Activated CD4-positive, alpha-beta T cell treated with anti-CD3 and anti-CD28 coated beads, Interleukin-2, Interleukin-4, amounts not matched to agents 100 ng/mL and 50 ng/mL, durations not matched to agents 16 hours and 8 hours (primary cell): ENCODE measurements at places on chromosomes 7 and 10.

DNA sequence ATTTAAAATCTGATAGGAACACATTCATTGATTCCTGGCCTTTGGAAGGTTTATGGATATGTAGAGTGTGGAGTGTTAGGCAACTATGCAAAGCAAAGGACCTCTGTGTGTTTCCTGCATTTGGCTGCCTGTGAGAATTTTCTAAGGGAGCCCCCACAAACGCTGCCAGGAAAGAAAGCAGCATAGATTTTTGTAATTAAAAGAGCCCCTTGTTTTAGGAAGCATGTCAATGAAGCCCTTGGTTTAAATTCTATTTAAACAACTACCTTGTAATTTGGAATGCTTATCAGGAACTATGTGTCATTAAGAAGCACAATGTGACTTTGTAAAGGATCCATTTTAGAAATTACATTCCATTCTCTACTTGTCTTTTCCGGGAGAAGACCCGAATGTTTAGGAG lies 742.5 kb downstream of the NXPH1 start:
- DNase-seq, result no peak

DNA sequence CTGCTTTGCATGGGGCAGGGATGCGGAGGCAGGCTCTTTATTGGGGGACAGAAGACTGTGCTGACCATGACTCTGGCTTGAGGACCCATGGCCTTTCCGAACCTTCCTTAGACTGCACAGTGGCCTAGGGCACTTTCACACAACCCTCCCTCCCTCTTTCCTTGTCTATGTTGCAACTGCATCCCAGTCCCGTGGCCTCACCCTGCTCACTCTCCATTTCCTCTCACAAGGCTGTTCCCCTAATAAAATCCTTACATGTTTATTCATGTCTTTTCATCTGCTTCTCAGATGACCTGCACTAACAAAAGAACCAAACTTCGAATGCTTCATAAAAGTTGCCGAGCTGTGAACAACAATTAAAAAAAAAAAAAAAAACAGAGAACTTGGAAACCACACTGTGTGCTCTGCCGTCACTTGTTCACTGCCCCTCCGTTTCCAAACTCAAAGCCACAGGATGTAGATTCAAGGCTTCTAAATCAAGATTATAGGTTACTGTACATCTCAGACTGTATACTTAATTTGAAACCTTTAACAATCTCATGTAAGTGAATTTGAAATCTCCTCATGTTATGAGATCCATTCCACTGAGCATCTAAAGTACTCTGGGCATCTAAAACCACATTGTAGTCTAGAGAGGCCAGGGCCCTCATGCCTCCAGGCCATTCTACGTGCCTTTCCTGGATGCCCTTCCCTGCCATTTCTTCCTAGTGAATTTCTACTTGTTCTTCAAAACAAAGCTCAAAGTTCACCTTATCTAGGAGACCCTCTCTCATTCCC lies 265.9 kb downstream of the SNX13 start:
- no peak for DNase-seq

DNA sequence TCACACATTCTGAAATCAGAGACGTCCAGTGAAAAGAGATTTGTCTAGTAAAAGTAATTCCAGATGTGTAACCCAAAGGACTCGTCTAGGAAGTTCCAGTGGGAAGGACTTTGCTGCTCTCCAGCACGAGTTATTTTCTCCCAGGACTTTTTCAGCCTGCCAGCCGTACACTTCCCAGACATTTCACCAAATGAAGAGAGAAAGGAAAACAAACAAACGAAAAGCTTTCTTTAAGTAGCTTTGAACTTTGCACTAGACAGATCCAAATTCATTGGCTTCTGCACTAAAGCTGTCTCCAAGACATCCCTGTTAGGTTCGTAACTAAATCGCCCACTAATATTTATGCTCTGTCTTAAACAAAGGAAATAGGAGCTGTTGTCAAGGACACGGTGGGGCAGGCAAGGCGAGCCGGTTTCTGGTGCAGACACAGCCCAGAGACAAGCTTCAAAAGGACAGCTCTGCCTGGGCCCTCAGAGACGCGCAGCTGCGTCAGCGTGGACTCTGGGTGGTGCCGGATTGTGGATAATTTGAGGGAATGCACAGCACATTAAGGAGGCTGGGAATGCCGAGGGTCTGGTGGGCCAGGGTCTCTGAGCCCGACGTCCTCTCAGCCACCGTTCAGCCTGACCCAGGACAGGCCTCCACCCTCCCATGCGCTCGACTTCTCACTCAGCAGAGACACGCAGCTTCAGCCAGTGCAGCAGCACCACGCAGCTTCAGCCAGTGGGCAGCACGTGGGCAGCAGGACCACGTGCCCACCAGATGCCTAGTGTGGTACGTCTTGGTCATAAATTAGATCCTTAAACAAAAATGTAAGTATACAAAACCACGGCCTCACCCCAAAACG lies 64.1 kb upstream of the INSIG1 start:
- no peak for DNase-seq

- peak; percentile 1 for DNase-seq
These were observed 357.6 kb downstream of the DPP6 start for GRCh38 chr7:154409703-154410311.

DNA sequence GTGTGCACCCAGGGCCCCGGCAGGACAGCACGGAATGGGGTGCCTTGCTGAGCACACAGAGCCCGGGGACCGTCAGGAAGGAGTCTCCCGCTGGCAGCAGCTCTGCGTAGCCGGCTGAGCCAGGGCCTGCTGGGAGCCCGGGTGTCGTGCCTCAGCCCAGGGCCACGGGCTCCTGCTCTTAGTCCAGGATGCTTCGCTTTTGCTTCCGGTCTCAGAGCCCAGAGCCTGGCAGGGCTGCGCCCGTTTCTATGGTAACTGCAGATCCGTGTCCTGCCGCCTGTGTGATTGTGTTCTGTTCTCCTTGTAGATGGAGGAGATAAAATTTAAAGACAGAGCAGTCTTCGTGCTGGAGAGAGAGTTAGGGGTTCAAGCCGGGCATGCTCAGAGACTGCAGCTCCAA lies 53.7 kb upstream of the DPYSL4 start:
- no peak for DNase-seq

DNA sequence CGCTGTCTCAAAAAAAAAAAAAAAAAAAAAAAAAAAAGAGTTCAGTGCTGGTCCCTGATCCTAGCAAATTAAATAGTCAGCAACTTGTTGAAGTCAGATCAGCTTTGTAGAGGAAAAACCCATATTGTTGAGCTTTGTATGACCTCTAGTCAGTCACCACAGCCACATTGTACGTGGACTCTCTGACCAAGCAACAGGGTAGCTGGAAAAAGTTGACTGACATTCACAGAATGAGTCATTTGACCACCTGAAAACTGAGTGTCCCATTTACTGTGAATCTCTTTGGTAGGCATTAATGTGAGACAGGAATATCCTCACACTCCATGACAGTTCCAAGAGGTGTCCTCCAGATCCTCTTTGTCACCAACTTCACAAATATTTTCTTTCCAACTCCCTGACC lies 371.1 kb downstream of the LRRTM3 start:
- DNase-seq, result no peak

DNA sequence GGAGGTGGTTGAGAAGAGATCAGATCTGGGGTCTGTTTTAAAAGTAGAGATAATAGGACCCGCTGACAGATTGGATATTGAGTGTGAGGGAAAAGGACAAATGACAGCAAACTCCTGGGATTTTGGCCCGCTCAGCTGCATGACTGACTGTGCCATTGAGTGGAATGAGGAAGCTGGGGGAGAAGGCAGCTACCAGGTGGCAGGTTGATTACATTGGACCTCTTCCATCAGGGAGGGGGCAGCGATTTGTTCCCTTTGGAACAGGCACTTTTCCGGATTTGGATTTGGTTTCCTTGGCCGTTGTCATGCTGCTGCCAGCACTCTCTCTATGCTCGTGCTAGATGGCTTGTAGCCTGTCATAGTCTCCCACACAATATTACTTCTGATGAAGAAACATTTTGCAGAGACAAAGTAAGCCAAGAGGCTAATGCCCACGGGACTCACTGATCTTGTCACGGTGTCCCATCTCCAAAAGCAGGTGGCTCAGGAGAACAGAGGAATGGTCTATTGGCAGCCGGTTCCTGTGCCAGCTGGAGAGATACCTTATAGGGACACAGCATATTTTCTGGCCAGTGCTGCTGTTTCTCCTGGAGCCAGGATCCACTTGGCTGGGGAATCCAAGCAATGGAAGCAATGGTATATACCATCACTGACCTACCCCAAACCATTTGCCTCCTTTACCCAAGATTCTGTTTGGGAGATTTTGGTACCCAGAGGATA lies 69.1 kb upstream of the WAC start:
- DNase-seq, result no peak

- DNase-seq, result no peak
These were observed 594 bp upstream of the RP9 start for GRCh38 chr7:33109758-33110238.

DNA sequence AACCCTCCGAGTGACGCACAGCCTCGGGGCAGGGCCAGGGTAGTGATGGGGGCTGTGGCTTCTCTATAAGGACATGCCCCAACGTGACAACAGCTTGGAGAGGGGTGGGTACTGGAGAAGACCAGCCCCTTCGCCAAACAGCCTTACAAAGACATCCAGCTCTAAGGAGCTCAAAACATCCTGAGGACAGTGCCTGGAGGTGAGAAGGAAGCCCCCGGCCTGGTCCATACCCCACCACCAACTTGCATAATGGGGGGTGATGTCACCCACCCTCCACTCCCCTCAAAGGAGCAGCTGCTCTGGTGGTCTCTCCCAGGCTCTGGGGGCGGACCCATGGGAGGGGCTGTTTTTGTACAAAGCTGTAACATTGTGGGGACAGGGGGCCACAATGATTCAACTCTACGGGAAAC lies 15.1 kb downstream of the PRSS2 start:
- peak; percentile 76 for DNase-seq

DNA sequence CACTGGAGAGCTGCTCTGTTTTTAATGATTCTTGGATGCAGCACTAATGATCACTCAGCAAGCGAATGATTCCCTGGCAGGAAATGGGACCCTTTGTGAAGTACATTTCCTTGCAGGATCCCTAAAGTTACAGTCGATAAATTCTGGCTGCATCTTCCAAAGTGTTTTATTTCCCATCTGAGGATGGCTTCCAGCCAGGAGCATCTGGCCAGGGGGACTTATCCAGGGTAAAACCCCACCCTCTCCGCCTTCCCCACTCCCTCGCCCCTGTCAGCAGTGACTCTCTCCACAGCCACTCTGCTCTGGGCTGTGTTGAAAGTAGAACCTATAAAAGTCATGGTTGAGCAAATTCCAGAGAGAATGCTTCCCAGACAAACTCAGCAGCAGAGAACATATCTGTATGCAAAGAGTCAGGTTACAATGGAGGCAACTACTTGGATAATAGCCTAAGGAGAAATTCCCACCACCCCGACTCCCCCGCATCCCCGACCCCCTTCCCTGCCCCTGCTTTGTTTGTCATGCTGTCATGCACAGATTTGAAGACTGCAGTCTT lies 111.0 kb upstream of the ANLN start:
- no peak for DNase-seq

DNA sequence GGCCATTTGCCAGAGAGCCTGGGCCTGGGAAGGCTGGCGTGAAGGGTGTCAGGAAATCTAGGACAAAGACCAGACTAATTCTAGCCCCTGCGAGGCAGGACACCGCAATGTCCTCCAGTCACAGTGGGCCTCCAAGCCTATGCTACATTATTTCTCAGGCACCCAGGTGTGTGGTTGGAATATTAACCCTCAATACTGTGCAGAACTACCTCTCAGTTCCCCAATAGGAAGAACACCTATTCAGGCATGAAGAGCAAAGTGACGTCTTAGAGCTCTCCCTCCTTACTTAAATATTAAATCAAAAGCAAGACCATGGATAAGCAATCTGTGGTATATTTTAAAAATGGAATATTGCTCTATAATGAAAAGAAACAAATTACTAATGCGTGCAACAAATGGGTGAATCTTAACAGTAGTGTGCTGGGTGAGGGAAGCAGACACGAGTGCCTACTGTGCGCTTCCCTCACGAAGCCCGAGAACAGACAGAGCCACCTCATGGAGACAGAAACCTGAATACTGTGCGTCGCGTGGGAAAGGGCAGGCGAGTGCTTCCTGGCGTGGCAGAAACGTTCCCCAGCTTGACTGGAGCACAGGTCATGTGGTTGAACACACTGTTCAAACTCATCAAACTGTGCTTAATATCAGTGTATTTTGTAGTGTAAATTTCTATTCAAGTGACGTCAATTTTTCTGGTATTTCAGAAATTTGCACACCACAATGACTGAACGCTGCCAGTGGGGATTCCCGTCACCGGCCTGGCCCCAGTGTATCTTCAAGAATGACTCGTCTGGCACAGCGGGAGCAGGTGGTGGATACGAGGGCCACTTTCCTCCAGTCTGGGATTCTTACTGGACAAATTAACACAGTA lies 15.5 kb upstream of the PTPRN2 start:
- DNase-seq, result peak; percentile 24

- no peak for DNase-seq
These were observed 27.0 kb upstream of the FAM107B start for GRCh38 chr10:14801723-14802122.

DNA sequence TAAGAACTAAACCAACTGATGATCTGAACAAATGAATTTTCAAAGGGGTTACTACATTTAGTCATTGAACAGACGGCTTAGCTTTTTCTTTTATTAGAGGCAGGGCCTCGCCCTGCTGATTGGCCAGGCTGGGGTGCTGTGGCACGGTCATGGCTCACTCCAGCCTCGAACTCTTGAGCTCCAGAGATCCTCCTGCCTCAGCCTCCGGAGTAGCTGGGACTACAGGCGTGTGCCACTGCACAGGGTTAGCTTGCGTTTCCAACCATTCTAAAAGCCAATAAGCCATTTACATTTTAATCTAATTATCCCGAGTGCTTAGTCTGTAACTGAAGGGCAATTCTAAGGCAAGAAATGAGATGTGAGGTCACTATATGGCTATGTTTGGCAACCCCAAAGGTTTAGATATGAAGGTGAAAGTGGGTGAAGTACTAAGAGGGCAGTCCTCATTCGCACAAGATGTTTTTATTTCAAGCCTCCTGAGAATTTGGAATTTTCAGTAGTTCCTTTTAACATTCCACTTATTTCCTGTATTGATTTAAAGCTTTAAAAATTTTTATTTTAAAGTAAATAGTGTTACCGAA lies 1.6 kb upstream of the CDK13 start:
- DNase-seq, result peak; percentile 9

GRCh38 chr7:114786455-114786854 lies 135.4 kb upstream of the MDFIC start:
- peak; percentile 61 for DNase-seq

DNA sequence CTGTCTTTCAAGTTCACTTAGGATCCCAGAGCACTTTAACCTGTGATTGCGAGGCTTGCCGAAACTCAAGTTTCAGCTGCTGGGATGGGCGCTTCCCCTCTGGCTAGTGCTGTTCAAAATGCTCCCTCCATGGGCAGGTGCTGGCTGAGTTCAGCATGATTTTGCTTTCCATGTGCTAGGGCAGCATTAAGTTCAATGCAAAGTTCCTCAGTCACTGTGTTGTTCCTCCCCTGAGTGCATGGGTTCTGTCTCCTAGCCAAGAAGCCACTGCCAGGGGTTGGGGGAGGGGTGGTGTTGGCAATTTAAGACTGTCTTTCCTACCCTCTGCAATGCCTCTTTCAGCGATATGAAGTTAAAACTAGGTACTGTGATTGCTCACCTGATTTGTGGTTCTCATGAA lies 56.5 kb upstream of the HELLS start:
- DNase-seq, result no peak

DNA sequence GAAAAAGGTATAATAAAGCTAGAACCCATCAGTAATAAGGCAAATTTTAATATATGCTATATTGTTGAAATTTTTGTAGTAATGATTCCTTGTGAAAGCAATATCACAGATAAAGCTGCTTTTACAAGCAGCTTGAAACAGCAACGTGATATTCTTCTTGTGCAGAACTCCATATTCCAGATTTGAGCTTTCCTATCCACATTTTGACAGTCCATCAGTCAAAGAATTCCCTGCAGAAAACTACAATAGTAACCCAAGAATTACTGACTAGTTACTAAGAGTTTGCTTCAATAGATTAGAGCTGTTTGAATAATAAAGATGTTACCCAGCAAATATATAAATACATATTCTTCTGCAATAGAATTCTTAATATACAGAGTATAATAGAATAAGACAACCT lies 291.2 kb downstream of the KCND2 start:
- no peak for DNase-seq
